Ureter (tissue), 1 donor: ENCODE measurements at places on chromosomes 4 and X. TPM values are rescaled to one million over a fixed set of nuclear protein-coding genes. Genes with fewer than 3 reads are reported as not detected.
A peak's percentile ranks its signal among the peaks of the same experiment; 100 is the strongest.

DNA sequence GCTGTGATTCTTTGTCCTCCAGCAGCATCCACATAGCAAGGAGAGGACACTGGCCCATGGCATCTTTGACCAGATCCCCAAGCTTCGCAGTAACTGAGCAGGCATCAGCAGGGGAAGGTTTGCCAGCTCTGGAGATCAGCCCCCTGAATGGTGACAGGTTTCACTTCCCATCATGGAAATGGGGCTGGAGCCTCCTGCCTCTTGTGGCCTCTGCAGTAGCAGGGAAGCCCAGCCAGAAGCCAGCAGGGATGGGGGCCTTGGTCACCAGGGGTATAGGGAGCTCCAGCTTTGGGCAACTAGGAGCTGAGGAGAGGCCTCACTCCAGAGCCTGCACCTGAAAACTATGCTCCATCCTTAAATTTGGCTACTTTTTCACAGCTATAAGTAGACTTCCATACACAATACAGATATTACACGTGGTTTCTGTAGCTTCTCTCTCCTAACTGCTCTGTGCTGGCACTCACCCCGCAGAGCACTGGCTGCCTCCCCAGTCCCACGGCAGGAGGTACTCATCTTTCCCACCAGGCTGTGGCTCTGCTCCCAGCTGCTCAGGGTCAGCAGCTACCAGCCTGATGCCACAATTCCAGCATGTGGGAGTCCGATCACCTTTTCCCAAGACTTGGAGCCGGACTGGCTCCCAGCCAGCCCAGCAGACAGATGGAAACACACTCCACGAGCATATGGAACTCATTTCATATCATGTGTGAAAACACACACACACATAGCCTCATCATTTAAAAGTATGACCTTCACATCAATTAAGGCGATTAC, 2.8 kb downstream of the TMEM271 start:
- no peak for DNase-seq

TRIM61 gene
- total RNA-seq, result 2.6 TPM

HSD17B10 gene
- total RNA-seq, result 92.0 TPM

GRCh38 chr4:123363729-123364128, 32.9 kb upstream of the SPRY1 start:
- no peak for DNase-seq

GRCh38 chrX:49876750-49877149, 2.5 kb upstream of the USP27X start:
- no peak for DNase-seq

DNA sequence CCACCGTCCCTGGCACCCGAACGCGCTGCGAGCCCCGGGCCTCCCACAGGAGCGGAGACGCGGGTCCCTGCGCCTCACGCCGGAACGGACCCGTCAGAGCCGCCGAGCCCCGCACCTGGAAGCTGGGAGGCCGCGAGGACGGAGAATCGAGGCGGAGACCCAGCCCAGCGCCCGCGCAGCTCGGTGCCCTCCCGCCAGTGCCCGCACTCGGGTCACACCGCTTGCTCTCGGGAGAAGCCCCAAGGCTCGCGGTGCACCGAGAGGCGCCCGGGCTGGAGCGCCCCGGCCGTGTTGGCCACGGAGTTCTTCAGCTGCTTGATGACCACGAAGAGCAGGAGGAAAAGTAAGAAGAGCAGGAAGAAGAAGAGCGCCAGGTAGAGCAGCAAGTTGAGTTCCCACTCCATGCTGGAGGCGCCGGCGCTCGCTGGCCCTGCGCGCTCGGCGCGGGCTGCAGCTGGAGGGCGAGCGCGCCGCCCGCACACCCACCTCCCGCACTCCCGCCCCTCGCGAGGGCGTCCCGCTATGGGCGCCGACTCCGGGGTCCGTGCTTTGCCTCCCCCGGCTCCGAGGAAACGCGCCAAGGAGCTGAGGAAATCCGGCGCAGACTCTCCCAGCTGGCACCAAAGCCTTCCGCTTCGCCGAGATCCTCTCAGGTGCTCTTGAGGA, at the start of gene SMIM43:
SMIM43 (minus strand) TSS at position 463 of the 666 bp plus-strand sequence; CDS start at position 404, 59 bp downstream.
- DNase-seq, result no peak

DNA sequence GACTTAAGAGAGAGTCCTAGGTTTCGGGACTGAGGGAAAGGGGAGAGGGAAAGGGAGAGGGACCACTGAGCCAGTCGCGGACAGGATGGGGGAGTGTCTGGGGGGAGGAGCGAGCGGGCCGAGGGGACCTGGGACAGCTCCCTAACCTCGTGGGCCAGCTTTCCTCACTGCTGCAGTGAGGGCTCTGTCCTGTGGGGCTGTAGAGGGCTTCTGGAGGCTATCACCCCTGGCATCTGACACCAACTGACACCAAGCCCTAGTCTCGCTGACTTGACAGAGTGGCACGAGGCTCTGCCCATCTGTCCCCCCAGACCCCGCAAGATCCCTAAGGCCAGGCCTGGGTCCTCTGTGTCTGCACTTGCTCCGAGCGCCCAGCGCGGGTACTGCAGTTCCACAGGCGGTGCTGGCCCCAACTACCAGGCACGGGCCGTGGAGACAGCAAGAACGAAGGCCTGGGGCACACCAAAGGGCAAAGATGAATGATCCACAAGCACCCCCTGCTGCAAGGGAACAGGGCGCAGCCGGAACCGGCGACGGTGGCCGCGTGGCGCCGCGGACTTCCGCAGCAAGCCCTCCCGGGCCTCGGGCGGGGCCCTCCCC, 465 bp downstream of the HAUS7 start:
- DNase-seq, result no peak

DNA sequence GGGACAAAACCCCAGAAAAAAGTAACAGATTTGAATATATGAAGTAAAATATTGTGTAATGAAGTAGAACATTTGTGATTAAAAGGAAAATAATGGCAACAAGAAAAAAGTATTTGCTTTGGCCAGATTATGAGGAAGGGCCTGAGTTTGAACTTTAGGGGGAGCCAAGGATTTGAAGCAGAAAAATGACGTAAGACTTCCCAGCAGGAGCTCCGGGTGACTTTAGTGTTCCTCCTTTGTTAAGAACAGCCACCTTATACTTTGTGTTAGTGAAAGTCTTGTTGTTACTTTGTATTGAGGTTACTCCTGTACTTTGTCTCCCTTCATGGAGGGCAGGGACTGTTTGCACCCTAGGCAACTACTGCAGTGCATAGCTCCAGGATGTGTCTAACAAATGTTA, 41.1 kb downstream of the DCUN1D4 start:
- no peak for DNase-seq

GRCh38 chrX:129193357-129193756, 329.9 kb downstream of the SMARCA1 start:
- DNase-seq, result no peak

STBD1 gene
- 6.9 TPM for total RNA-seq

DNA sequence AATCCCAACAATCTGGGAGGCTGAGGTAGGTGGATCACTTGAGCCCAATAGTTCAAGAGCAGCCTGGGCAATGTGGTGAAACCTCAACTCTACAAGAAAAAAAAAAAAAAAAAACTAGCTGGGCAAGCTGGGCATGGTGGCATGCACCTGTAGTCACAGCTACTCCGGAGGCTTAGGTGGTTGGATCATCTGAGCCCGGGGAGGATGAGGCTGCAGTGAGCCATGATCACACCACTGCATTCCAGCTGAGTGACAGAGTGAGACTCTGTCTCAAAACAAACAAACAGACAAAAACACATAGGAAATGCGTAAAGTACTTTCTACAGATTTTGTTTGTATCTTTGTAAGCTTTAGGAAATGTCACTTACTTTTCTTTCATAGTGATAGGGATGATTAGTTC, 307.2 kb upstream of the NR3C2 start:
- DNase-seq, result no peak

GRCh38 chrX:153861733-153862310, 24.2 kb downstream of the L1CAM start:
- no peak for DNase-seq

DNA sequence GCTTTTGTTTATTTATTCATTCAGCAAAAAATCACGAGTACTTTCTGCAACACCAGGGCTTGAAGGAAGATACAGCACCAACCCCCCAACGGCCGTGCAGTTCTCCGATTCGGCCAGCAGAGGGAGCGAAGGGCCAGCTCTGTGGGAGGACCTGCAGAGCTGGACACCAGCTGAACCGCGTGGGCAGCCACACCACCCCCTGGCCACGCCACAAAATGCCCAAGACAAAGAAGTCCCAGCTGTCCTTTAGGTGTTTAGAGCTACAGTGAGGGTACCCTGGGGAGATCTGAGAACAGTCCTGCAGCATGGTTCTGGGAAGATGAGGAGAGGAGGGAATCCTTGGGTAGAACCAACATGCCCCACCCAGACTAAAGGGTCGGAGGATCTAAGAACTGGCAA, 83.1 kb downstream of the RELL1 start:
- DNase-seq, result peak; percentile 88
